Fibroblast of skin of back (primary cell): ENCODE measurements at places on chromosomes 1 and 21.

DNA sequence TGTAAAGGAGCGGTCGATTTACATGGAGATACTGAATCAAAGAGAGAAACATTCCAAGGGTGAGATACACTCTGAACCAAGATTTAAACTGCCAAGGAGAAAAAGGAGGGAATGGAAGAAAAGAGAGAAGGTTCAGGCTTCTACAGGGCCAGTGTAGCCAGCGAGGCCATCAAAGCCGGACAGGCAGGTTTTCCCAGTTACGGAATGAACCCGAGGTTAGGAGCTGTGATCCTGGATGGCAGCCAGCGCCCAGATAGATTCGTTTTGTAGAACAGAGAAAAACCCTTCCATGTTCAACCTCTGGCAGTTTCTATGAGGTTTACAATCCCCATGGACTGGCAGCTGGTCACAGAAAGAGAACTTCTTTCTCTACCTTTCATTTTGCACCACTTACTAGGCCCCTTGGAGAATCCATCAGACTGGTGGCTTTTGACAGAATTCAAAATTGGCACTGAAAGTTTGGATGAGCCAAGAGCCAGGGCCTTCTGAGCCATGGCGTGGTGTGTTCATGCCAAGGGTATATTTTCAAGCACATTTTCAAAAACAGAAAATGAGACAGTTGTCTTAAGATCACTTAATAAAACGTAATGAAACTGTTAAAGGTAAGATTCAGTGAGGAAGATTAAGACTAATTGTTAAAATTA lies 171.5 kb downstream of the RUNX1 start:
- DNase-seq = no peak

DNA sequence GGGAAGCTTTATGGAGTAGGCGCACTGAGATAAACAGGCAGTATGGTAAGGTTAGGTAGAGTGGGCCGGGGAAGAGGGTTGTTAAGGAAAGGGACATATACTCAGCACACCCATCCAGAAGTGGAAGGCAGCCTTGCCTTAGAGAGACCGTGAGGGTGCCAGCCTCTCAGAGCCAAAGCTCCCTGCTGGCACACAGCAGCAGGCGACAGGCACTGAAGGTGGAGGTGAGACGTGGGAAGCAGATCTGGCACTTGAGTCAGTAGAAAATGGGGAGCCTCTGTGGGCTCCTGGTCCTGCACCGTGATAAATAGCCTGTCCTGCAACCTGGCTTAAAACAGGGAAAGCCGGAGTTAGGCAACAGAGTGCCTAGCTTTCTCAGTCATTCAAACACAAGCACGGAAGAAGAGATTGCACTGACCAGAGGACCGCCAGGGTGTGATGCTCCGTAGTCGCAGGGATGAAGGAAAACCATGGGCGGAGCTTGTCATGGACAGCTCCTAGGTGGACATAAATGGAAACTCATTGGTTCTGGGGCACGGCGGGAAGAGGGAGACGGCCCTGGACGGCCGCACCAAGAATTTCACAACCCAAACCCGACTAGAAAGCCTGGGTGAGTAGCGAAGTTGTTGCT lies 15.5 kb downstream of the KCNK1 start:
- DNase-seq = no peak

DNA sequence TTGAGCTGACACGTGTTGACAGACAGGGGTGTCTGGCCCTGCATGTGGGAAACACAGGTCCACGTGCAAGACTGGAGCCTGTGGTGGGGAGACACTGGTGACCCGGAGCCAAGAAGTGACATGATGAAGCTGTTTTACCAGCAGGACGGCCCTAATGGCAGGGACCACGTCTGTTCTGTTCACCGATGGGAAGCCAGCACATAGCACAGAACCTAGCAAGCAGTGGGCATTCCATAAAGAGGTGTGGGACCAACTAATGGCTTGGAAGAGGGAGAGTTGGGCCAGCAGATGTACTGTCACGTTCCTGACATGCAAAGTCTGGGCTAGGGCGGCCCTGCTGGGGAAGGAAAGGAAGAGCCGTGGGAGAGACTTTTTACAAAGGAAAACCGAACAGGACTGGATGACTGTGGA lies 15.3 kb downstream of the NAV1 start:
- no peak for DNase-seq

- no peak for DNase-seq
These were observed 99.0 kb upstream of the RUNX3 start for GRCh38 chr1:25028907-25029599.

- no peak for DNase-seq
These were observed 8.5 kb downstream of the TMEM240 start for GRCh38 chr1:1531947-1532346.

- DNase-seq = no peak
These were observed 18.5 kb upstream of the SEMA4A start for GRCh38 chr1:156134716-156135435.
